ENCODE measurements at places on chromosomes 7 and 10.
A peak's percentile ranks its signal among the peaks of the same experiment; 100 is the strongest.

DNA sequence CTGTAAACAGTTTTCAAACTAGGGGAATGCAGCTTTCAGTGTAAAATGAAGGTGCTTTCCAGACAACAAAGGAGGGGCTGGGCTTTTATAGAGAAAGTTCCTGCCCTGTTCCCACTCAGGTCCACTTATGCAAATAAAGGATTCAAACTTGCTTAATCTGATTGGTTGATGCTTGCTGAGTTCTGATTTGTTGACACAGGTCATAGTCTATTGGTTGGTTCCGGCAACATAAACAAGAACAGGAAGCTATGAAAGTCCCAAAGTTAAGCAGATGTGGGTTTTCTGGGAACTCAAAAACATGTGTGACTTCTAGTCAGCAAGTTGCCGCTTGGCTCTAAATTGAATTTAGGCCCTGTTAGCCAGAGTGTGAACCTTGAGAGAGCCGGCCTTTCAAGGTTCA is 194.2 kb upstream of the SVIL start:
- DNase-seq: no peak

GRCh38 chr10:385571-386300 is 250.5 kb downstream of the ZMYND11 start:
- DNase-seq: no peak

DNA sequence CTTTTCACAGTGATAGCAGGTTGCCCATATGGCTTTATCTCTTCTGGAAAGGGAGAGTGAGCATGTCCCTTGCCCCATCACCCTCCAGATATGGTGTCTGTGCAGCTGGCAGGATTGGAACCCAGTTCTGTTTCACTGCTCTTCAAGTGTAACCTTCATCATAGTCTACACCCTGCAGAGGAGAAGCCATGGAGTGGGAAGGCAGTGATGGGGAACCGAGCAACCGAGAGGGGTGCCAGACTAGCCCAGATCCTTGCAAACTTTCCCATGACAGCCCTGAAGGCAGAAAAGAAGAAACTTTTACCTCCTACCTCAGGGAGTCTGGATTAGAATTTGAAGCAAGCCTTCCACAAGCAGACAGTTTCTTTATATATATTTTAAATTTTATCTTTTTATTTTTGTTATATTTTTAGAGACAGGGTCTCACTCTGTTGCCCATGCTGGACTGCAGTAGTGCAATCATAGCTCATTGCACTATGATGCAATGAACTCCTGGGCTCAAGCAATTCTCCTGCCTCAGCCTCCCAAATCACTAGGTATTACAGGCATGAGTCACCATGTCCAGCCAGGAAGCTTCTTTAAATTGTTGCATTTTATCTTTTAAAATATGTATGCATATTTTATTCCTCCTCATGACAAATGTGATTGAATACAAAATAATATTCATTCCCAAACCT is 133.3 kb downstream of the KCNMA1 start:
- no peak for DNase-seq

DNA sequence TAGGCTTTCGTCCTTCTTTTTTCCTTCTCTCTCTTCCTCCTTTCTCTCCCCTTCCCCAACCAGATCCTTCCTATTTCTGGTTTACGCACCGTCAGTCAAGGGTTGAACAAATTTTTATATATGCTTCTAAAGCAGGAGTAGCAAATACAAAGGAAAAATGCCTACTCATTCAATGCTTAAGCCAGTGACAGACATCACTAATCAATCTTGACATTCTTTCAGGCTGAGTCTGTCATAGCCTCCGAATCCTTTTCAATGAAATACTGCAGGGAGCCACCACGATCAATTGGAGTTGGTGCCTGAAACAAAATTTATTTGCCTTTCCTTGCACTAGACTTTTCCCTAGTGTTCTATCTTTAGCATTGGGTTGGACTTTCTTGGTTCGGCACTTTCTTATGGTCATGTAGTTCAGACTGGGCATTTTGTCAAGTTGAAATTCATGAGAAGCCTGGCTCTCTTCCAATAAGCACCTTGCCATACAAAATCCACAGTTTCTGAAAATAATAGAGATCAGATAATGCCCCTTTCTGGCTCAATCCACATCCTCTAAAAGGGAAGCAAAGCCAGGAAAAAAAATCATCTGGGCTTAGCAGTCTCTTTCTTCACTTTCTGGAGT is 239.5 kb upstream of the PLXNA4 start:
- no peak for DNase-seq

DNA sequence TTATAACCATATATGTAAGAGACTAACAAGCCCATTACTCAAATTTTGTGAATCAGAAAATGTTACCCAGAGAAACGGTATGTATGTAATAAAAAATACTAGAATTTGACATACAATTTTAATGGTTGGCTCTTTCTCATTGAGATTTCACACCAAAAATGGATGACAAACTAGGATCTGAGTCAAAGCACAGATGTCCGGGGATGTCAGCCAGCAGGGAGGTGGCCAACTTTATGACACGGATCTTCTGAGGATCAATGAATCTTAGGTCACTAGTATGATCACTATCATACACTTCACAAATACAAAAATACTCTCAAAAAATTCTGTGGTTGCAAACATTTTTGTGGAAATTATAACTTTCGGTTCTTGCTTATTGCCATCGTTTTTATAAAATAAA is 173.5 kb upstream of the NFE2L3 start:
- no peak for DNase-seq

DNA sequence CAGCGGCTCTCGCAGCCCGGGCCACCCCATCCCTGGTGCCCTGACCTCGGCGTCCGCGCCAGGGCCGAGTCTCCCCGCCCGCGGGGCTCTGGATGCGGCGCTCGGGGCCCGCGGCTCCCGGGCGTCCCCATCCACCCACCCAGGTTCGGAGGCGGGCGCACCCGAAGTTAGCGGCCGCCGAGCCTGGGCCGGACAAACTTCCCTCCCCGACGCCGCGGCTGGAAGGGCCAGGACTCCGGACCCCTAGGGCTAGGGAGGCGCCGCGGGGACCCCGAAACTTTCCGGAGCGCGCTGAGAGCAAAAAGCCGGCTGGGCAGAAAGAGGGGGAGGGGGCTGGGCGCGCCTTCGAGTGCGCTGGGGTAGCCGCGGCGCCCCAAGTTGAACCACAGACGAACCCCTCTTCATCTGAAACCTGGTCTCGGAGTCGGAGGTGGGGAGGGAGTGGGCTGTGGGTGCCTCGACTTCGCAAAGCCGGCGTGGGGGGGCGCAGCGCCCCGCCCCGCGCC is 3.7 kb upstream of the ELFN1 start:
- peak; percentile 67 for DNase-seq
